ENCODE measurements at places on chromosomes 11 and 22.

DNA sequence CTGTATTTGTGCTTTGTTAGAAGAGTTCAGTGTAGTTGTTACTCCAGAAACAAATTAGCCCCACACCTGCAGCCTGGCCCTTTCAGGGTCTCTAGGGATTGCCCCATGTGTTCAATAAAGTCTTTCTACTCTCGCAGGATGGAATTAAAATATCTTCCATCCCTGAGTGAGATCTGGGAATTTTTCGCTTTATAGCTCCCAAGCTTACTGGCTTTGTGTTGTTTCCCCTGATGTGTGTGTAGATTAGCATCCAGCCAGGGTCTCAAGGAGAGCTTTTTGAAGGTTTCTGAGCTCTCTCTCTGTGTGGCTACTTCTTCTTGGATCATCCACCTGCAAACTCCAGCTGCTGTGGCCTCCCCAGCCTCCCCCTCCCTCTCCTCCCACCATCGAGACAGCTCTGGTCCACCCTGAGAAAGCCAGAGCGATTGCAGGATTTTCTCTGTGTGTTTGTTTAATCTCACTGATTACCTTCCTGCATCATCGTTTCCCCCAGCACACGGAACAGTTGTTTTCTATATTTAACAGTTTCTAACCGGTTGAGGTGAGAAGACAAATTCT is 553.5 kb downstream of the TBC1D22A start:
- no peak for DNase-seq

GRCh38 chr22:30806391-30806861 is 111.8 kb downstream of the OSBP2 start:
- no peak for DNase-seq

- DNase-seq, result peak; percentile 54
These were observed 1.8 kb downstream of the AHNAK start for GRCh38 chr11:62544581-62545436.

- DNase-seq, result peak; percentile 2
These were observed 78.5 kb upstream of the PITPNB start for GRCh38 chr22:27997538-27997937.

GRCh38 chr11:9527481-9528135 is 45.9 kb upstream of the WEE1 start:
- DNase-seq, result no peak

GRCh38 chr11:65856689-65857499 is 1.1 kb downstream of the CFL1 start:
- DNase-seq, result peak; percentile 90

GRCh38 chr11:36069576-36070212 is 125.8 kb downstream of the LDLRAD3 start:
- no peak for DNase-seq

DNA sequence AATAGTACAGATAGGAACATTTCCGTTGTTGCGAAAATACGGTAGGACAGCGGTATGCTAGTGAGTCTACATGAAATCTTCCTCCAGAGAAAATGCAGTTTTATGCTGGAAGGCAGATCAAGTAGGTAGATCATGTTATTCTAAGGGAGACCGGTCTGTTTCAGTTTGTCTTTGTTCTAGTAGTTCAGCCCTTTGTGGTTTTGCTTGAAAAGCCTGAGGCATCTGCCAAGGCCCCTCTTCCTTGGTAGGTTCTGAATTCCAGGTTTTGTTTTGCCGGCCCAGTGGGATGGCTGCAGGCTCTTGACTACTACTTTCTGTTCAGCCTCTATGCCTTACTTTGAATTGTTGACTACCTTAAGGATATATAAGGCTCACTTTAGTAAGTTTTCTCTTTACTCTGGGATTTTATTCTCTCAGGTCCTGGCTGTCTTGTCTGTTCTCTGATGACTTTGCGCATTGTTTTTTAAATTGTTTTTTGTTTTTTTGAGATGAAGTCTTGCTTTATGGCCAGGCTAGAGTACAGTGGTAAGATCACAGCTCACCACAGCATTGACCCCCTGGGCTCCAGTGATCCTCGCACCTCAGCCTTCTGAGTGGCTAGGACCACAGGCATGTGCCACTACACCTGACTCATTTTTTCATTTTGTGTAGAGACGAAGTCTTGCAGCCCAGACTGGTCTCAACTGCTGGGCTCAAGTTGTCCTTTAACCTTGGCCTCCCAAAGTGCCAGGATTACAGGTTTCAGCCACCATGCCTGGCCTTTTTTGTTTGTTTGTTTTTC is 53.7 kb downstream of the HIPK3 start:
- no peak for DNase-seq

DNA sequence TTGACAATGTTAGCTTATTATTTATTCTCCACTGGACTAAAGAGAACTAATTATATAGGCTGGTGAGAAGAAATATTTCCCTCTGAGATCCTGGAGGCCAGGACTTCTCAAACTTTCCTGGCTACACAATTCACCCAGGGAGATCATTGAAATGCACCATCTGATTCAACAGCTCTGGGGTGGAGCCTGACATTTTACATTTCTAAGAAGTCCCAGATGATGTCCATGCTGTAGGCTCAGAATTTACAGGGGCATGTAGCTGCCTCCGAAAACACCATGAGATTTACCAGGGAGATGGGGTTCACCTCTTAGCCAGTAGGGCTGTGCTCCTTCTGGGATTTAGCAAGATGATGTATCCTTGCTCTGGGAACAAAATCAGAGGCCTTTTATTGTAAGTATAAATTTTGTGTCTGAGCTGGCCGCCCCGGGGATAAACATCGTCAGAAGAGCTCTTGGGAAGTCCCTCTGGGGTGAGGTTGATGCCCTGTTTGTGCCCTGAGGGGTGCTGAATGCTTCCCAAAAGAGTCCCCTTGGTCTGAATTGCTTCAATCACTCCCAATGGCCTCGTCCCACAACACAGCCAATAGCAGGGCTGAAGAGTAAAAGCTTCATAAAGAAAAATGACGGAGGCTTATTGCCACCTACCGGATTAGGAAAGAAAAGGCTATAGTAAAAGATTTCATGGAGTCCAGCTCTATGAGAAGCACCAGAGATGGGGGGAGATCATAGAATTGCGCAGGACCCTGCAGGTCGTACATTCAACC is 33.4 kb upstream of the API5 start:
- no peak for DNase-seq

- no peak for DNase-seq
These were observed 1.9 kb upstream of the ZBTB16 start for GRCh38 chr11:114057605-114058004.

DNA sequence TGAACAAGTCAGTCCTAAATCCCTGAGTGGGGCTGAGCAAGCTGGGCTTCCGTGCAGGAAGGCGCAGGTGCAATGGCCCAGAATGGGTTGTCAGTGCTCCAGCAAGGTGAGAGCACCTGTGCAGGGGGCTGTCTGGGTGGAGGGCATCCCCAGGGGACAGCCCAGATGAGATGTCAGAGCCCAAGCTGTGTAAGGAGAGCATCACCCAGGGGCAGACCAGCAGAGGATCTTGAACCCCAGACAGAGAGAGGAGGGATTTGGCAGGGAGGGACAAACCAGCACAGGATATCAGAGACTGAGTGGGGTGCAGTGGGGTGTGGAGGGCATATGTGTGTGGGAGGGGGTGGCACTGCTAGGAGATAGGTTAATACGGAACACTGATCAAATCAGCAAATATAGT is 114.9 kb upstream of the TMEM45B start:
- DNase-seq, result no peak

DNA sequence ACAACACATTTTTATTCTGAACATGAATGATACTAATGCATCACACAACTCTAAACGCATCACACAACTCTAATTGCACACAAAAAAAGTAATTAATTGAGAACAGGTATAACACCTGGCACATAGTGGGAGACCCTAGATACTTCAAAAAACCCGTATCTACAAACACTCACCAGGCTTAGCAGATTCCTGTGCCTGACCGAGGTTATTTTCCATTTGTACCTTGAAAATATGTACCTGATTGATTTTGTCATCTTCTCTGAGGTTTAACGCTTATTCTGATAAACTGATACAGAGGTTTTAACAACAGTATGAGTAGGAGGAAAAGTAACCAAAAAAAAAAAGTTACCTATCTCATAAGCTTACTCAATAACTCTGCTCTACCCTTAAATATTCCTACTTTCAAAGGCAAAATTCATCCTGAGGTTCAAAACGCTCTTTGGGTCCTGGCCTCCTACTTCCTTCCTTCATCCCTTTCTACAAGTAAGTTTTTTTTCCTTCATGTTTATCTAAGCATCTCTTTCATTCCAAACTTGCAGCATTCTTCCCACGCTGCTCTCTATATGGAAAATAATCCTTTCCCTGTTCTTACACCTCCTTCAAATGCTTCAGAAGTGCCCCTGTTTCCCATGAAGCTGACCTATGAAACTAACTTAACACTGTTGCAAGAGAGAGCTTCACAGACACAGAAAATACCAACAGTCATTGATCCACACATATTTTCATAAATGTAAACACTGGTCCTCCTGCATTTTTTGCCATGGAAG is 73.3 kb downstream of the ETS1 start:
- no peak for DNase-seq

GRCh38 chr11:104183593-104183992 is 19.6 kb upstream of the PDGFD start:
- no peak for DNase-seq

GRCh38 chr11:28770806-28771205 is 662.6 kb downstream of the METTL15 start:
- no peak for DNase-seq

DNA sequence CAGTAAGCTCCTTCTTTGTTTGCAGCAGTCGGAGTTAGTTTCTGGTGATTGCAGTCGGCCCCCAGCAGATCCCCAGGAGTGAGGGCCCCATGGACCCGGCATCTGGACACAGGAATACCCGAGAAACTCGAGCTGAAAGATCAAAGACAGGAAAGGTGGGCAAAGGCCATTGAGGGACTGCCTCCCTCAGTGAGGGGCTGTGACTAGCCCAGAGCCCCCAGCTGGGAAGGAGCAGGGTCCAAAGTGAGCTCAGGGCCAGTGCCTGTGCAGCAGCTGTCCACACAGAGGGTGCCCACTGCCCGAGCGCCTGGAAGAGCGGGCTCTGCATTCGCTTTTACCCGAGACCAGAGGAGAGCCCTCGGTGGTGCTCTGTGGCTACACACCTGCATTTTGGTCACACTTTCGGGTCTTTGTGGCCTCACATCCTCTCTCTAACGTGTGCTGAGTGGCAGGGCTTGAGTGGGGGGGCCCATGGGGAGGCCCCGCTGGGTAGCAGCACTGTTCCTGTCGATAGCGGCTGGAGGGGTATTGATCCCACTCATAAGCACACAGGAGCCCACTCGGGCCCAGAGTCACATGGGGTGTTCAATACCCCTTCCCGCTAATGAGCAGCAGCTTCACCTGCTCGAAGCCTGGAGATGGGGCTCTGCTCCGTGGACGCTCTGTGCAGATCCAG is 532.9 kb downstream of the TBC1D22A start:
- no peak for DNase-seq
